ENCODE measurements at places on chromosomes 4 and X. TPM values are rescaled to one million over a fixed set of nuclear protein-coding genes. Genes with fewer than 3 reads are reported as not detected.

- DNase-seq, result peak; percentile 44
These were observed 70.5 kb downstream of the SLC9A6 start for GRCh38 chrX:136055651-136056221.

The ENPP6 gene
- 0.76 TPM for total RNA-seq

DNA sequence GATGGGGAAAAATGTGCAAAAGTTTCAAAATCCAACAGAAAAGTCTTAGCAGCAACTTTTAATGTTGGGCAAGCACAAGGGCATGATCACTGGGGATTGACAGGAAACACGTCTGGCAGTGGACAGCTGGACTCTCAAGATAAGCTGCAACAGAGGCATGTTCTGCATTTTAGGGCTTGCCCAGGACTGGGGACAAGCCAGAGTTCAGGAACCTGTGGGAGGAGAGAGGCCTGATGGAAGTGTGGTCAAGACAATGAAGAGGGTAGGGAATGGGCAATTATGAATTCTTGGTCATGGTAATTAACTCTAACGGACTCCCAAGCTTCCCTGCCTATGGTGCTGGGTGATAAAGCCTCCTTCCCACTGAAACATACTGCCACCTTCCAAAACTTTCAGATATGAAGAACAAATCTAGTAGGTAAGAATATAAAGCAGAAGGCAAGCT is 48.4 kb downstream of the ANXA3 start:
- peak; percentile 27 for DNase-seq

DNA sequence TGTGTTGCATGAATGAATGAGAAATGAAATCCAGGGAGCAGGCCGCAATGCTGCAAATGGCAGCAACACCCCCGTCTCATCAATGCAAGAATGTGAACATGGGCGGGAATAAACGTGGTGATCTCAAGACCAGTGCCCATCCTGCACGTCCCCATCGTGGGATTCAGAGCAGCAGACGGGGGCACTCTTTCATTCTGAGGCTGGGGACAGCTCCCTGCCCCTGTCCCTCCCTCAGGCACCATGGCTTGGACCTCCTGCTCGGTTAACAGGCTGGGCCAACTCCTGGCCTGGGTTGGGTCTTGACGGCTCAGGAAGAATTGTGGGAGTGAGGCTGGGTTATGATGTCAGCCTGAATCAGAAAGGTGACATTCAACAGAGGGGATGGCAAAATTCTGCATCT is 78.9 kb downstream of the NSUN7 start:
- no peak for DNase-seq

DNA sequence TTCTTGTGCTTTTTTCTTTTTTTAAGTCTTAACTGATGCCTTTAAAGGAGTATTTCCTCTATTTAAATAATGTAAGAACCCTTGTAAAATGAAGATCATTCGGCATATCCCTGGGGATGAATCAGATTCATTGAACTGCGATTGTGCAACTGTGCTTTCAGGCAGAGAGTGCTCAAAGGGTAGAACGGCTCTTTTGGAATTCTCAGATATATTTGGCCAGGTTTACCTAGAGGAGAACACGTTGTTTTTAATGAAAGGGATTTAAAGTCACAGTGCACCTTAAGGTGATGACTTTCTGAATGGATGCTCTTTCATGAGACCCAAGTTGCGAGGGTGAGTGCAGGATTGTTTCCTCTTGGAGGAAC is 51.6 kb upstream of the ELOVL6 start:
- no peak for DNase-seq

DNA sequence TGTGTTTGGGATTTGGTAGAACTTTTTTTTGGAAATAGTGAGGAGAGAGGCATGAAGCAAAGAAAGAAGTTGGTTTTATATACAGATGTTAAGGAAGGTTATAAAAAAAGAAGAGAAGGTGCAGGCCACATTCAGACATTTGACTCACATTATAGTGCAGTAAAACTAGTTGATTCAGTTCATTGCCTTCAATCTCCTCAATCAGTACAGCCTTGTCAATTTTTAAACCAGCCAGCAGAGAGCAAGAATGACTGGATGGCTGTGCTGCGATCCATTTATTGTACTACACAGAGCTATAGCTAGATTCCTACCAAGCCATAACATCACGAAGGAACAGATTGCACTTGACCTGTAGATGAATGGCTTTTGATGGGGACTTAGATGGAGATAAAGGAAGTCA is 79.7 kb upstream of the LSM6 start:
- DNase-seq, result no peak

GRCh38 chr4:157204634-157205244 is 15.8 kb upstream of the GRIA2 start:
- no peak for DNase-seq

The PLP1 gene
- not detected for total RNA-seq

DNA sequence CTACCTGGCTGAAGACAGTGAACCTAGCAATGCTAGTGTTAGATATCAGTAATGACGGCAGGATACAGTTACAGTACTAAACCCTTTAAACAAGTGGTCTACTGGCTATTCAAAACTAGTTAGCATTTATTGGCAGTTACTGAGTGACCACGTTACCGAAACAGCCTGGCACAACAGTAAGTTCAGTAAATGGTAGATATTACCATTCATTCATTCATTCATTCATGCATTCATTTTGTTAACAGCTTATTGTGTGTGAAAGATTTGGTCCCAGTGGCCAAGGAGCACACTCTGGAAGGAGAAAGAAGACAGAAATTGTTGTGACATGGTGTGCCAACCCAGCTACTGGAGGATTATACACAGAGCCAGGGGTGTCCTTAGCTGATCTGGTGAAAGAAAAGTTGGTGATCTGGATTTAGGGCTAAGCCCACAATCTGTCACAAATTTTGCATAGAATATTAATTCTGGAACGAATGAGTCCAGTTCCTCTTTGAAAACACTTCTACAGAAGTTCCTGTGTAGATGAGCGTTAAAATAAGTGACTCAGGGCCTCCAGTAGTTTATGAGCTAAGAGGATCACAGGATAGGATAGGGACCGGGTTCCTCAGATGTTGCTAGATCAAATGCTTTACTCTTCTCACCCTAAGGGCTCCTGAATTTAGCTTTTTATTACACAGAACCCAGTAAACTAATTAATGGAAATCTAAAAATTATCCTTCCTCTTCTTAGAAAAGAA is 179.1 kb downstream of the CBR4 start:
- no peak for DNase-seq

DNA sequence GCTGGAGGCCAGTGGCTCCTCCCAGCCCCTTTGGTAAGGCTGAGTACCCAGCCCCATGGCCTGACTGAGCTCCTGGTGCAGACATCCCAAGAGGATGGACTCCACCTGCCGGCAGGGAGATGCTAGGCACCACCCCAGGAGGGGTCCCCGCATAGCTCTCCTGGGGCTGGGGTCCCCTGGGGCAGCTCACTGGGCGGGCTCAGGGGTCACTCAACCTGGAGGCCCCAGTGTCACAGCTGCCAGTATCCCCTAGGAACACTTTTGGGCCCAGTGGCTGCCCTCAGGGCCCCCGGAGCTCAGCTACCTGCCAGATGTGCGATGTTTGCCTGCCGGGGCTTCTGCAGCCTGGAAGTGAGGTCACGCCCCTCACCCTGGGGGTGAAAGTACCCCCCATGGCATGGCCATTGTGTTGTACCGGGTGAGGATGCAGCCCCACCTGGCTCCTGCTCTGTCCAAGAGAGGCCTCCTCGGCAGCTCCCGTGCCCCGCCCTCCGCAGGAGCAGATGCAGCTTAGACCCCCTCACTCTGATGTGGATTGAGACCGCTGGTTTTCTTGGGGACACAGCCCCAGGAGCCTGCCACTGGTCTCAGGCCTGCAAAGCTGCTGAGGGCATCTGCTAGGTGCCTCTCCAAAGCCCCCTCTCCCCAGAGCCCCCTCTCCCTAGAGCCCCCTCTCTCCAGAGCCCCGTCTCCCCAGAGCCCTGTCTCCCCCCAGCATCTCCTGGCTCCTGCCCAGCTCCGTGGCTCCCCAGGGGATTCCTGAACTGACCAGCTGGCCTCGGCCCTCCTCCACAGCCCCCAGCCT is 6.7 kb upstream of the HGFAC start:
- DNase-seq, result no peak

Measured in glomerular endothelial cell (primary cell).